ENCODE measurements at places on chromosomes 3 and 15.

- DNase-seq: no peak
Measured at GRCh38 chr3:122920986-122921385, 106.6 kb downstream of the SEMA5B start.

DNA sequence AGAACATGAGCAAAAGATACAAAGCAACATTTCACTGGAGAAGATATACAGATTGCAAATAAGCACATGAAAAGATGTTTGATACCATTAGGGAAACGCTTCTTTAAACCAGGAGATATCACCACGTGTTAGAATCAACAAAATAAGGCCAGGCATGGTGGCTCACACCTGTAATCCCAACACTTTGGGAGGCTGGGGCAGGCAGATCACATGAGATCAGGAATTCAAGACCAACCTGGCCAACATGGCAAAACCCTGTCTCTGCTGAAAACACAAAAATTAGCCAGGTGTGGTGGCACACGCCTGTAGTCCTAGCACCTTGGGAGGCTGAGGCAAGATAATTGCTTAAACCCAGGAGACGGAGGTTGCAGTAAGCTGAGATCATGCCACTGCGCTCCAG lies 20.5 kb upstream of the MUC20 start:
- DNase-seq: no peak

DNA sequence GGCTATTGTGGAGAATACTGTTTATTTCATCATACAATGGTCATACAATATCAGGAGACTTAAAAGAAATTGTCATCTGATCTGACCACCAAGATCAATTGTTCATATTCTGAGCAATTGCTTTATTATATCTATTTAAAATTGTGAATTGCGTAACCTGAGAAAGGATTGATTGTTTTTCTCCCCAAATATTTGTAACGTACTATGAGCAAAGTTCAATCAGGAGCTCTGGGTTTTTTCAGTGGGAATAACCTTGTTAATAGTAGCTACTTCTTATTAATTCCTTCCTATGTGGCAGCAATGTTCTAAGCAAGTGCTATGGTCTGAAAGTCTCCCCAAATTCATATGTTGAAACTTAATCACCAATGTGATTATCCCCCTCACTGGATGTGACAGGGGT lies 323.1 kb downstream of the ZPLD1 start:
- no peak for DNase-seq

DNA sequence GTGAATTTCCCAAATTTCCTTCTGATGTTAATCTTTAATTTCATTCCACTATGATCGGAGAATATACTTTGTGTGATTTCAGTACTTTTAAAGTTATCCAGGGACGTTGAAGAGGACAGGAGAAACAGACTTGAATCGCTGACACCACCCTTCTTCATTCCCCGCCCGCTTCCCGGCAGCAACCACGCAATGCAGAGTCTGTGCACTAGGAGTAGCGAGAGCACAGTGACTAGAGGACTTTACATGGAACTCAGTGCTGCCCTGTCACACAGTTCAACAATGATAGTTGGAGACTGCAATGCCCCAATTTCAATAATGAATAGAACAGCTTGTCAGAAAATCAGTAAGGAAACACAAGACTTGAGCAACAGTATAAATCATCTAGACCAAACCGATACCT lies 73.9 kb downstream of the RNF13 start:
- DNase-seq: no peak

DNA sequence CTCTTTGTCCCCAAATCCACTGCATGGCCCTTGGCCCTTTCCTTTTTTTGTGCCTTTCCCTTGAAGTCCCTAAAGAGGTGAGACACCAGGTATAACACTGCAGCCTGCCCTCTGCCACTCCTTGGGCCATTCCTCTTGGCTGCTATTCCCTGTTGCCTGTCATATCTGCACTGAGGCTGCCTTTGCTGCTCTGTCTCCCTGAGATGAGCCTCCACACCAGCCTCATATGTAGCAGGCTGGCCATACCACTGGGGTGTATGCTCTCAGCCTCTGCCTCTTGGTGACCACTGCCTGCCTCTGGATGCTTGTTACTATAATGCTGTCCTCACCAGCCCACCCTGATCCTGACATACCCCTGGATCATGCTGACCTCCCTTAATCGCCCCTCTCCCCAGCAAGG lies 252.0 kb downstream of the CLSTN2 start:
- no peak for DNase-seq

DNA sequence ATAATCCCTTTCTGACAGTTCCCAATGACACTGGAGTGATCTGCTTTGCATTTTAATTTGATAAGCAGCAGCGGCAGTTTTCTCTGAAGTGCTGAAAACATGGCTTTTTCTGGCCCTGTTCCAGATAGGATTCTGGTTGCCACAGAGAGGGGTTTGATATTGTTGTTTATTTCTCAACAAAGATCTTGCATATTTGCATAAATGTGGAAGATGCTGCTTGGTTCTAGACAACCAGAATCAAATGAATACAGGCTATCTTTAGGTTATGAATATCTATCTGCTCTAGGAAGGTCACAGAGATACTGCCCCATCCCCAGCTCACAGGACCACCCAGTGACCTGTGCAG lies 137.1 kb downstream of the ZNF609 start:
- no peak for DNase-seq

DNA sequence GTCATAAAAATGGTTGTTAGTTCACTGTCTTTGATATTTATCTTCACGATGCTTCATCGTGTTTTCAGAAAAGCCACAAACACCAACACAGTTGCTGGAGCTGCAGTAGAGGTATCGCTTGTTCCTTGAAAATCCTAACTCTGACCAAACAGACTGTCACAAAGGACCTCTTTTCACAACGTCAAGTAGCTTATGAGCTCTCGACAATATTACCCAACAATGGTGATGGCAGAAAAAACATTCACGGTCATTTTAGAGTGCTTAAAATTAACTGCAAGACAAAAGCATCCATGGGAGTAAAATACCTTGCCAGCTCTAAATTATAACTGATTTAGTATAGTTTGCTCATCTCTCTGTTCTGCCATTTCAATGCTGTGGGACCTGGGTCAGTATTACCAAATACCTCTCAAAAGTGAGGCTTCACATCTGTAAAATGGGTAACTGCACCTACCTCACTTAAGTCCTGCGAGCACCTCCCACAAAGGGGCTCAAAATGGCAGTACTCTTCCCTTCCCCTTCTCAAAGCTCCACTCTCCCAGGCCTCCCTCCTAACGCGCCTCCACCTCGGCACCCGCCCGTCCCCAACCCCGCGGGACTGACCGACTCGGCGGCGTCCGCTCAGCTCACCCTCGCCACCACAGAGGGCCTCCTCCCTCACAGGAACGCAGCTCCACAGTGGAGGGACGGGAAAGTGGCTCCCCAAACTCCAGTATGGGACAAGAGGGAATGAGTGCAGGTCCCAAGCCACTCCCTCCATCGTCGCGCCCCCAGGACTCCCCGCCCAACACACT lies 546 bp downstream of the TRIM59 start:
- no peak for DNase-seq

DNA sequence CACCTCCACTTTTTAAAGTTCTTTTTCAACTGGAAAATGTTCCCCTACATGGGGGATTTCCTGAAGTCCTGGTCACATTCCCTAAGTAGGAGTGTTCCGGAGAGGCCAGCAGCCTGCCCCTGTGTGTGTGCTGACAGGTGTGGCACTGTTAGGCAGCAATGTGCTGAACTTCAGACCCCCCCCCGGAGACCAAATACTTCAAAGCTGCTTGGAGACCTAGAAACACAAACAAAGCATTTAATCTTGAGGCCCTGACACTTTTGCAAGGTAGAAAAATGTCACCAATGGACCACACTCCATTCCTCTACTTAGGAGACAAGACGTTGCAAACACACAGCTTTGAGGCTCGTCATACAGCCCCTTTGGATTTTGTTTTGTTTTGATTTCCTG lies 259.6 kb upstream of the CTNNB1 start:
- no peak for DNase-seq

- no peak for DNase-seq
Measured at GRCh38 chr15:74891469-74891868, 1.6 kb downstream of the MPI start.

DNA sequence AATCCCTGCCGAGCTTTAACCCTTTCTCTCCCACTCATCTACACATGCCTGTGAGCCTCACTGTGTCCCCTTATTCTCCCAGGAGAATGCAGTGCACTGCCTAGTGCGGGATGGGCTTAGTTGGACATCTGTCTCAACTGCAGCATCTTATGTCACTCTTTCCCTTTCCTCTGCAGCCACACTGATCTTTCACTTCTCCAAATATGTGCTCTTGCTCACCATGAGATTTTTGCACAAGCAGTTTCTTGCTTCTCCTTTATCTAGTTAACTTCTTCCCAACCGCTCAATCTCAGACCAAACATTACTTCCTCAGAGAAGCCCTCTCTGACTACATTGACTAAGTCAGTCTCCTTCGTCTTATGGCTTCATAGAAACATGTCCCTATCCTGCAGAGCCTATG lies 292.3 kb downstream of the KBTBD8 start:
- no peak for DNase-seq

DNA sequence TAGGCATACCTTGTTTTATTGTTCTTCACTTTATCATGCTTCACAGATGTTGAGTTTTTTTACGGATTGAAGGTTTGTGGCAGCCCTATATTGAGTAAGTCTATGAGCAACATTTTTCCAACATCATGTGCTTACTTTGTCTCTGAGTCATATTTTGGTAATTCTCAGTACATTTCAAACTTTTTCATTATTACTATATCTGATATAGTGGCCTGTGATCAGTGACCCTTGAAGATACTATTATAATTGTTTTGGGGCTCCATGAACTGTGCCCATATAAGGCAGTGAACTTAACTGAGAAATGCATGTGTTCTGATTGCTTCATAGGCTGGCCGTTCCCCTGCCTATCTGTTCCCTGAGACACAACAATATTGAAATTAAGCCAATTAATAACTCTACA lies 42.8 kb upstream of the NSMCE3 start:
- no peak for DNase-seq

DNA sequence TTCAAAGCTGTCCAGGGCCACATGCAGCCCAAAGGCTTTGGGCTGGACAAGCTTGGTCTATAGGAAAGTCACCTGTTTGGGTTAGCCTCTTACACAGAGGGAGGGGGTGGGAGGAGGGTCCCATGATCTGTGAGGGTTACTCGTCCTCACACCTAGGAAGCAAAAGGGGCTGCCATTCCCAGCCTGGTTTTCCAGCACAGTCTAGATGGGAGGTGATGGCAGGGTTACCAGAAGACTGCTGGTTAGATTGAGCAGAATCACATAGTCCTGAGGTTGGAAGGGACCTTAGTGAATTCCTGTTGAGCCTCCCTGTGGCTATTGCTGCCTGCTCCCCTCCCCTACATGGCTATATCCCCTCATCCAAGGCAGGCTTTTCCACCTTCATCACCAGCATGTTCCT lies 101.8 kb downstream of the SEMA5B start:
- DNase-seq: no peak

GRCh38 chr3:114144909-114145688 lies 33.8 kb downstream of the DRD3 start:
- DNase-seq: no peak

DNA sequence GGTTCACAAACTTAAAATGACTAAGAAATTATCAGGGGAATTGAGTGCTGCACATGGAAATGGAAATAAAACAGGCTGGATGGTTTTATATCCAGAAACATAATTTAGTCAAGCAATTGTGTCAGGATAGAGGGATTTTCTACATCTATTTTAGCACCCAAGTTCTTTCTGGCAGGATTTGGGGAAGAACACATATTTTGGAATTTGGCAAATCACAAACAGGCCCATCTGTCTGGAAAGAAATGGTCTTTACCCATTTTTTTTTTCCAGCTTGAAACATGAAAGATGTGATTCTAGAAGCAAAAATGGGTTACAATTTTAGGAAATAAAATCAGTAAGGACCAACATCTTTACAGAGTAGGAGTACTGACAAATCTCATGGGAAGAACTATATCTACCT lies 14.4 kb upstream of the UNC13C start:
- no peak for DNase-seq

- no peak for DNase-seq
Measured at GRCh38 chr3:47024932-47025331, 45.5 kb downstream of the NBEAL2 start.

GRCh38 chr3:197846491-197846890 lies 55.4 kb downstream of the LRCH3 start:
- no peak for DNase-seq

GRCh38 chr15:72197460-72198355 lies at the start of gene GRAMD2A:
Gene GRAMD2A (minus strand): TSS chr15:72197787.
- no peak for DNase-seq

DNA sequence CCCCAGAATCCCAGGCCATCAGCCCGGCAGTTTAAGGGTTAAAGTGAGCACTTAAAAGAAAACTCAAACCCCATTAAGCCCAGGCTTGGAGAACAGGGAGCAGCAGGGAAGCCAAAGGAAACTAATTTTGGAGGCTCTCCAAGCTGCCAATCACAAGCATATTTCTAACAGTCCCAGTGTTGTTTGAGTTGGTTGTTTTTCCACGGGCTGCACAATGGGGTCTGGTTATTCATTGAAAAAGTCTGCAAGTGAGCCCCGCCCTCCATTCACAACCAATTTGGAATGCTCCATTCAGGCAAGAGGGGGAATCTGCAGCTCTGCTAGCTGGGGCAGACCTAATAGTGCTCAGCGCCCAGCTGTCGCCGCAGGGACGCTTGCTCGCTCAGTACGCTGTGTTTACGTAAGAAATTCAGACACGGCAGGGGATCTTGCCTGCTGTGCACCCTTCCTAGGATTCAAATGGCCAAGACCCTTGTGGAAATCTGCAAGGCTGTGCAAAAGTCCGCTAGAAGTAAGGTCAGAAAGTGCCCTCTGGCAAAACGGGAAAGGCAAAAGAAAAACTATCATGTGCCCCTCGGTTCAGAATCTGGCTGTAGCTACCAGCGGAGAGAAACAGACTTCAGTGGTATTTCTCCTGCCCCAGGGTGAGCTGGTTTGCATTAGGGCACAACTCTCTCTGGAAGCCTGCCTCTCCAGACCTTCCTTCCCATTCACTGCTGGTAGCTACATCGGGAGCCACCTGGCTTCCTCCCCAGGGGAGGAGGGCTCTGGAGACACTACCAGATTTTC lies 11.0 kb downstream of the ETV5 start:
- no peak for DNase-seq

- no peak for DNase-seq
Measured at GRCh38 chr15:70190965-70191364, 93.2 kb upstream of the TLE3 start.

DNA sequence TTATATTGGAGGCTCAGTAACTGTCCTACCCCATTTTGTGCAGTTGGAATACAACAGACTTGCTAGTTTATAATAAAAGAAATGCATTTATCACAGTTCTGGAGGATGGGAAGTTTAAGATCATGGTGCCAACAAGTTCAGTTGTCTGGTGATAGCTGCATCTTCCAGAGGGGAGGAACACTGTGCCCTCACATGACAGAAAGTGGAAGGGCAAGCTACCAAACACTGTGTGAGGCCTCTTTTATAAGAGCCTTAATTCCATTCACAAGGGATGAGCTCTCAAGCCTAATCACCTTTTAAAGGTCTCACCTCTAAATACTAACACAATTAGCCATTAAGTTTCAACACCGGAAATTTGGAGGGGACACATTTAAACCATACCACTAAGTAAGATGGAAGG lies 1073.9 kb downstream of the PLOD2 start:
- DNase-seq: no peak
